Nucleus accumbens (tissue), 56 donors: ENCODE measurements at places on chromosomes 16 and 17.

DNA sequence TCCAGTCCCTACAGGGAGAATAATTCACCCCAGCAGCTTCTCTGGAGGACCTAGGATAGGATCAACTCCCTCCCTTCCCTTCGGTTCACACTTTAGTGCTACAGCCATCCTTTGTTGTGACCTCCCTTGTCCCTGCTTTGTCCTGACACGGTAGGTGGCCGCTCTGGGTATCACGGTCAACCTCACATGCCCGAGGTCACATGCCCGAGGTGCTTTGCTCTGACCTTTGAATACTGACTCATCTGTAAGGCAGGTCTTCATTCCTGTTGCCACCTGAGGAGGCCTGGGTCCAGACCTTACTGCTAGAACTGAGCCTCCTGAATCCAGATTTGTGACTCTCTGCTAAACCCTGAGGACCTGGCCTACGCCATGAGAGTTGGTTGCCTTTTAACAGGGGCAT is 19.7 kb downstream of the ALKBH5 start:
- no peak for DNase-seq

DNA sequence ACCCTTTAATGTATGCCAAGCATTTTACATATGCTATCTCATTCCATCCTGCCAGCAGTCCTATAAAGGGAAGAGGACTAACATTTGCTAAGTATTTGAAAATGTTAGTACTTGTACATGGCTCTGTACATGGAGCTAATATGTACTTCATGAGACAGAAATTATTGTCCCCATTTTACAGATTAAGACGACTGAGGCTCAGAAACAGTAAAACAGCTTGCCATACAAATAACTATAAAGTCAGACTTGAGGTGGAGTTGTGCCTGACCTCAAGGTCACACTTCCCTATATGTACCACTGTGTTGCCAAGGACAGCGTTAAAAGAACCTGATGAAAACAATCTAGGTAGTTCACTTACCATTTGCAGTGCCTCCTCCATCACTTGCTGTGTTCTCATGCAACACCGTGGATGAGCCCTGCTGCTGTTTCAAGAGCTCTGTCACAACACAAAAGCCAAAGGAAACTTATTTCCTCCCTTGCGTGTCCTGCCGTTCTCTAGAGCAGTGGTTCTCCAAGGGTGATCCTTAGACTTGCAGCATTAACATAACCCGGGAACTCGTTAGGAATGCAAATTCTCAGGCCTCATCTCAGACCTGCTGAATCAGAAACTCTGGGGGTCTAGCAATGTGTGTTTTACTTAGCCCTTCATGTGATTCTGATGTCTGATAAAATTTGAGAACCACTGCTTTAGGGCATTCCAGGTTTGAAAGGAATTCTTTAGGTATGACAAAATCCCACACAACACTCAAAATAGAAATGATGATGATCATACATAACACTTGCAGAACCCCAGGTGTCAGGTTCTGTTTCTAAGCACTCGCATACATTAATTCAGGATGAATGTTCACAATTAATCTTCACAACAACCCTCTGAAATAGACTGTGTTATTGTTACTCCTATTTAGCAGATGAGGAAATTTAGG is 51.2 kb upstream of the MTMR4 start:
- no peak for DNase-seq

GRCh38 chr17:77721846-77722160 is 236.7 kb upstream of the TNRC6C start:
- DNase-seq, result no peak

DNA sequence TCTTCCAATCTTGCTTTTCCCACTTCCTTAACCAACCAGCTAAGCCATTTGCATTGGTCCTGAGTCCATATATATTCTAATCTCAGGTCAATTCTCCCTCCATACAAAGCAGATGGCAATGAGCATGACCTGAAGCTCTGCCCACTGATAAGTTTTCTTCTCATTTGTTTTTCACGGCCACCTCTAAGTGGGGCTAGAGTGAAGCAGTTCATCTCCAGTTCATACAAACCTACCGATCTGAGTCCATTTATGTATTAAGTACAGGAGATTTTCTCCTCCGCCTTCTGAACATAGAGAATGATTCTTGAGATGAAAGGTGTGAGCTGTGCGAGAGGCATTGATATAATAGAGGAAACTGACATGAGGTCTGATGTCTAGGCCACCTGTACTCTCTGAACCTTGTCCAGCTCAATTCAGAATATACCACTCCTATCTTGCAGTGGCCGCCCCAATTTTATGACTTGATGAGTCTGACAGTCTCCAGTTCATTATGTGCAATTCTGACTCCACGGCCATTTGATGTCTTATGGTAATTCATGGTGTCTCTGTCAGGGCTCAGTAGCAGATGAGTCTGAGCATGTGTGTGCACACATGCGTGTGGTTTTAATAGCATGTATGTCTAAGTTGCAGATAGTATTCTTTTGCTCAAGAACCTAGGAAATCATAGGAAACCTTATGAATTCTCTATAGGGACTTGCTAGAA is 329.8 kb downstream of the PMP22 start:
- no peak for DNase-seq

- DNase-seq, result no peak
Measured at GRCh38 chr16:20243731-20244281, 83.5 kb downstream of the GP2 start.

GRCh38 chr17:42441371-42442195 is 17.1 kb upstream of the ATP6V0A1 start:
- DNase-seq, result no peak

GRCh38 chr17:73801455-73802100 is 157.3 kb upstream of the SDK2 start:
- DNase-seq, result no peak

- DNase-seq, result no peak
Measured at GRCh38 chr16:83669456-83669855, 138.3 kb upstream of the HSBP1 start.

DNA sequence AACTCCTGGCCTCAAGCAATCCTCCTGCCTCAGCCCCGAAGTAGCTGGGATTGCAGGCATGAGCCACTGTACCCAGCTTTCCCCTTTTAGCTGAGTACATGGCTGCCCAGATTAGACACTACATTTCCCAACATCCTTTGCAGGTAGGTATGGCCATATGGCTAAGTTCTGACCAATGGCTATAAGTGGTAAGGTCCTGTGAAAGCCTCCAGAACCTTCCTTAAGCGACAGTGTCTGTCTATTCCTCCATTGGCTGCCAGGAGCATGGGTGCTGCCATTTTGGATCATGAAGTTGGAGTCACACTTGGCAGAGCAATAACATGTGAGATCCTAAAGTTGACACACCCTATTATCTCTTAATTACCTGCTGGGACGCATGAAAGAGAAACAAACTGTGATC is 24.4 kb upstream of the CRHR1 start:
- DNase-seq, result no peak

DNA sequence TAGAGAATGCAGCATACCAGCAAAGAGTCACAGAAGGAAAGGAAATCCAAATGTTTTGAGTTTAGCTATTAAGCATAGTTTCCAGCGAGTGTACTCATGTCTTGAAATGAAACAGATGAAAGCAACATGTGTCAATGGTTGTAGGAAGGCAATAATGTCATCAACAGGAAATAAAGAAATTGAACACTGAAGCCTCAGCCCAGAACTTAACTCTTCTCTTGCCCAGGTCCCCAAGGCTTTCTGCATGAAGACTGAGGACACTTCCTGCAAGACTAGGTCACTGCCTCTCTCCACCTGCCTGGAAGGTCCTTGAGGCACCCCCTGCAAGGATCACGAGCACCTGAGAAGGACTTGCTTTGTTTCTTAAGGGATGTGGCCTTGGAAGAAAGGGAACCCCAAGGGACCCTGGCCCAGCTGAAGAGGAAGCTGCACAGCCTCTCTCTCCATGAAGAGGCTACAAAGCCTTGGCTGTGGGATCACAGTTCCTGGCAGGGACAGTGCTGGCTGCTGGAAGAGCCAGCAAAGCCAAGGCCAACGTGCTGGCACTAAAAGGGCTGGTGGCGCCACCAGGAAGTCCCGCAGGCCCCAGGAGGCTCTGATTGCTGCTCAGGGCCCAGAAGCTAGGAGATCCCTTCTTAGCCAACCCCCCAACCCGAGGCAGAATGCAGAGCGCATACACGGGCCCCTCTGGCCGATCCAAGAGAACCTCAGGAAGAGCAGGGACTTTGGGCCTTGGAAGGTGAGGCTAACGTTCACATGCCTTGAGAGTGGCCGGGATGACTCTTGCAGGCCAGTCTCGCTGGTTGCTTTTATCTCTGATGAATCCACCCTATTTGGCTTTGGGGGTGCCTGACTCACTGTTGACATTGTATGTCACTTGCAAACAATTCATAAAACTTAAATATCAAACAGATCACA is 23.4 kb upstream of the AXIN2 start:
- no peak for DNase-seq

DNA sequence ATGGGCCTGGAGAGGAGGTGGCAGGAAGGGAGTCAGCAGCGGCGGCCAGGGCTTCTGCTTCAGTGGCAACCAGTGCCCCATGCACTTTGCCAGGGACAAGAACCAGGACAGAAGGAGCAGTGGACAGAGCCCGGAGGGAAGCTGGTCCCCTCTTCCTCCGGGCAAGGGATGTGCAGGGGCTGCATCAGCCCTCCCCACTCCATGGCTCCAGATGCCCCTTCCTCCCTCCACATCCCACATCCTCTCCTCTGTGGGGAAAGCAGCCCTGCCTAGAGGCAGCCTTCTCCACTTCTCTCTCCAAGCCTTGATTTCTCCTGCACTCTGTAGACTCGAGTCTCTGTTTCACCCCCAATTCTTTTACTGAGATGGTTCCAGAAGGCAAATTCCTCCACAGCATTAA is 50.4 kb downstream of the AIPL1 start:
- DNase-seq, result no peak
